ENCODE measurements at places on chromosomes 1 and 21. TPM values are rescaled to one million over a fixed set of nuclear protein-coding genes. Genes with fewer than 3 reads are reported as not detected.
A peak's percentile ranks its signal among the peaks of the same experiment; 100 is the strongest.

DNAJC28 gene
- total RNA-seq = 1.0 TPM

GLMN gene
- 13.7 TPM for total RNA-seq

BEST4 gene
- total RNA-seq = 0.21 TPM

GRCh38 chr1:231313661-231314060 lies 24.0 kb downstream of the EXOC8 start:
- no peak for DNase-seq

GRCh38 chr21:40830836-40831235 lies 16.1 kb downstream of the DSCAM start:
- no peak for DNase-seq

DNA sequence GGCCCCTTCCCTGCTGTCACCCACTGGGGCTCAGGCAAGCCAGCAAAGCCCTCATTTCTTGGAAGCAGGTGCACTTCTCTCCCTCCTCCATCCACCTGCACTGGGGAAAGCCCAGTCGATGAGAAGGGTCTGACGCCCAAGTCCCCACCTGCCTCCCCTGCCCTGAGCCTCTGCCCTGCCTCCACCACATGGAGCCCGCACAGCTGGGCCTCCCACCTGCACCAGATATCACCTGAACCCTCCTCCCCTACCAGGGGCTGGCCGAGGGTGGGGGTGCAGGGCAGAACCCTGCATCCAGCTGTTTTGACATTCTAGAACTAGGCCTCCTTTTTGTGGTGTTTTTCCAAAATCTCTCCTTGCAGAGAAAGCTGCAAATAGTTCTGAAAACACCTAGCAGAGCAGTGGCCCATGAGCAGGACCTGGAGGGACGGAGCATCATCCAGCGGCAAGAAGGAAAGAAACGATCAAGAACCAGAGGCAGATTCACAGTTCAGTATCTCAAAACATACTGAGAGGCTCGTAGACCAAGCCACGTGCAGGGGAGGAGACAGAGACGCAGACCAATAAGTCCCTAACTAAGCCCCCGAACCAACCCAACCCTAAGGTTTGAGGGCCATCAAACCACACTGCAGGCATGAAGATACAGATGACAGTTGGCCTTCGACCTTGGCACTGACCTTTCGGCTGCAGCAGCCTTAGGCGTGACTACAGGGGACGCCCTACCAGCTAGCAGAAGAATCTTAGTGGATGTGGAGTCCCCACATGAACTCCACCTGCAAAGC lies 16.7 kb downstream of the CHD5 start:
- no peak for DNase-seq

- DNase-seq = peak; percentile 19
Observed at GRCh38 chr1:29122682-29123052, 1.0 kb downstream of the TMEM200B start.

DNA sequence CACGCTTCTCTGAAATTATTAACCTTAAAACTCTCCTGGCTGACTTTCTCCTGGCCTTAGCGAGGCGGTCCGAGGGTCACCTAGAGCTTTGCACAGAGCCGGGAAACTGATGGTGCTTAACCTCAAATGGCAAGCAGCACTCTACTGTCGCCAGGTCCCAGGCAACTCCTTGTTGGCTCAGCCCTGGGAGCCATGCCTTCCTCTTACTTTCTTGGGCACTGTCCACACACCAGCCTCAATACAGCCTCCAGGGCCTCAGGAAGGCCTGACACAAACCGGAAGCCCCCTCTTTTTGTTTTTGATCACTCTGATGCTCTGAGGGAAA lies 3.8 kb downstream of the TRABD2B start:
- DNase-seq = no peak

- DNase-seq = no peak
Observed at GRCh38 chr1:212106286-212106792, 70.8 kb downstream of the DTL start.

GRCh38 chr1:243474906-243475305 lies 219.1 kb downstream of the SDCCAG8 start:
- no peak for DNase-seq

DNA sequence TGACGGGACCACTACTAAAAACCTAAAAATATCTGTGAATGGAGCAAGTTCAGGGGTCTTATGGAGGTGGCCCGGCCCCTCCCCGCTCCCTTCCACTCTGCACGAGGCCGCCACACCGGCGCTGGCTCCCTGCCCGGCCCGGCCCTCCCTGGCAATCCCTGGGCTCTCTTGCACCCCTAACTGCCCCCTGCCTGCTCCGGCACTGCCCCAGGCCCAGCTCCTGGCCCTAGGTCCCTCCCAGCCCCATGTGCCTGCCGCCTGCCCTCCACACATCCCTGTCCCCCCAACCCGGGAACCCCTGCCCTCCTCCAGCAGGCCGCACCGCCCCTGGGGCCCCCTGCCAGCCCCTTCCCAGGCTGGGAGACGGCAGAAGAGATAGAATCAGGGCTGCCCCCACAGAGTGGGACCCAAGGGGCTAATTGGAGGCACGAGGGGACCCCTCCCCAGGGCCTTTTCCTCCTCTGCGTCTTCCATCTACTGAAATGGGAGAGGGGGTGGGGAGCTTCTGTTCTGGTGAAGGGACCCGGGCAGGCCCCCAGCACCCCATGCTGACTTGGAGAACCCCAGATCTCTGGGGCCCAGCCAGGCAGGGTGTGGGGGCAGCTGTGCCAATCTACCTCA lies 9.3 kb upstream of the CTRC start:
- no peak for DNase-seq

DNA sequence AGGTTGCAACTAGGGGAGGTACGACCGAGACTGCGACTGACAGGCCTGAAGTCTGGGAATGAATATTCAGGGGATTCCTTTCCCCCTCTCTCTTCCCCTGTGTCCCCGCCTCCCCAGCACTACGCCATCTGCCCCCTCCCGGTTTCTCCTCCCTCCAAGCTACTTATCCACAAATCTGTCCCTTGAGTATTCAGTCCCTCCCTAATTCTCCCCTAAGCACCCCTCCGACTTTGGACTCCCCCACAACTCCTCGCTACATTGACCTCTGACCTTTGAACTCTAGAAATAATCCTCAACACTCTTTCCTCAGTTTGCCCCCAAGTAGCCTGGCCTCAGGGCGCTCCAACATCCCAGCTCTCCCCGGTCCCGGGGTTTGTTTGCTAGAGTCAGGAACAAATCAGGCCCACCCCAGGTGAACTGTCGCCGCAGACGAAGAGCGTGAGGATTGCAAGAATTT lies 393 bp downstream of the LYSMD1 start:
- no peak for DNase-seq

DNA sequence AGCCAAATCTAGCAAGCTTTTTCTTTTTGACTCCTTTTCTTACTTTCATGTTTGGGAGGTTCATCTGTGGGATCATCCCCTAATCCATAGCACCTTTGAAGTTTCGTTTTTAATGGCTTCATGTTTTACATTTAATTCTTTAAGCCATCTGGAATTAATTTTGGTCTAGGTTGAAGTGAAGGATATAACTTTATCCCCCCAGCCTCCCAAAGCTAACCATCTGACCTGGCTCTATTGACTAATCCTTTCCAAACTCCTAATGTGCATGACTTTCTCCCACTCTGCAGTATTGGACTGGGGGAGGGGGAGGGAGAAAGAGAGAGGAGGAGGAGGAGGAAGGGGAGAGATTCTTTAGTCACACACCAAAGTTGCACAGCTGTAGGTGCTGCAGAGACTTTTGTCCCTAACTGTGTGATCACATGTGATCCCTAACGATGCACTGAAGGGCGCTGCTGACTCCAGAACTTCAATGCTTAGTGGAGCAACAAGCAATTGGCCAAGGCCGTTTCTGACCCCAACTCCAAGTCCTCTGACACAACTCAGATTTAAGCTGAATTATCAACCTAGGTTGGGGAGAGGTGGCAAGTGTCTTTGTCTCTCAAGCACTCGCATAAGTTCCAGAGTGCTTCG lies 191.6 kb downstream of the HUNK start:
- DNase-seq = no peak

DNA sequence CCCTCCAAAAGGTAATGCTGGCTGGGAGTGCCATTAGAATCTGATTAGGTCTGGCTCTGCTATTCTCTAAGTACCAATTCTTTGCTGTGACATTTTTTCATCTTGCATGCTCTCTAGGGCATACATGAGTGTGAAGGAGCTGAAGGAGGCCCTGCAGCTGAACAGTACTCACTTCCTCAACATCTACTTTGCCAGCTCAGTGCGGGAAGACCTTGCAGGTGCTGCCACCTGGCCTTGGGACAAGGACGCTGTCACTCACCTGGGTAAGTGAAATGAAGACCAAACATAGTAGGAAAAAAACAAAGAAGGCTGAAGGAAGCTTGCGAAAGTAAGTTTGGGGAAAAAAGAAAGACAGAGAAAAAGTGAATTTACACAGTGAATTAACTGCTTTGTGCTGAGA lies 207.9 kb downstream of the PAPPA2 start:
- DNase-seq = no peak

All from endothelial cell of umbilical vein (primary cell).